Activated gamma-delta T cell treated with Interleukin-2 at 50 U/mL for 16 hours (primary cell): ENCODE measurements at places on chromosomes 3 and 15.

DNA sequence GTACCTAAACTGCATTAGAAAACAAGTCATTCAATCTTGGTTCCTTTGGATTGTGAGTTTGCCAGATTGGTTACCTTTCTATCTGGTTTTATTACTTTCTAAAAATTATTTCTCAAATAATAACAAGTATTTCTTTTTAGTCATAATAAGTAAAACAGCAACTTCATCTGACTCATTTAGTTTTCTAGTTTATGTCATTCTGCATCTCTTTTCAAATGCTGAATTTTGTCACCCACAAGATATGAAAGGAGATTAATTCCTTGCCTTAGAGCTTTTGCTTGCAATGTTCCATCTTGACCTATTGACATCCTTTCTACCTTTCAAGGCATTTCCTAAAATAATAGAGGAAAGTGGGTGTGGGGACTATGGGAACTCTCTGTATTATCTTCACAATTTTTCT lies 253.6 kb upstream of the PEX5L start:
- no peak for DNase-seq

- no peak for DNase-seq
Observed at GRCh38 chr3:151949706-151950105, 76.3 kb downstream of the SUCNR1 start.

- DNase-seq: no peak
Observed at GRCh38 chr3:31671451-31671850, 138.7 kb downstream of the STT3B start.

DNA sequence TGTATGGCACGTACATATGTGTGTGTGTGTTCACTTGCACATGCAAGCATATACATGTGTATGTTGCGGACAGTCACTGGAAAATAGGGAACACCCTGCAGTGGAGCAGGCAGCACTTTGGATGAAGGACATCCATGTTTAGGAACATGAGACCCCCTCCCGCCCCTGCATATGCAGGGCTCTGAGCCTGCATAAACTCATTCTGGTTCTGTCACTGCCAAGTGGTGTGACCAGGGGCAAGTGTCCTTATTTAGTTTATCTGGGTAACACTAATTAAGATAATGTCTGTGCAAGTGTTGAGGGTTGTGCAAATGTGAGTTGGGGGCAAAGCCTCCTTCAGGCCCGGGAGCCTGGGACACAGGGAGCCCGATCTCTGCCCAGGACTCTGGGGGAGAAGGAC lies 105.7 kb downstream of the CORO2B start:
- no peak for DNase-seq

DNA sequence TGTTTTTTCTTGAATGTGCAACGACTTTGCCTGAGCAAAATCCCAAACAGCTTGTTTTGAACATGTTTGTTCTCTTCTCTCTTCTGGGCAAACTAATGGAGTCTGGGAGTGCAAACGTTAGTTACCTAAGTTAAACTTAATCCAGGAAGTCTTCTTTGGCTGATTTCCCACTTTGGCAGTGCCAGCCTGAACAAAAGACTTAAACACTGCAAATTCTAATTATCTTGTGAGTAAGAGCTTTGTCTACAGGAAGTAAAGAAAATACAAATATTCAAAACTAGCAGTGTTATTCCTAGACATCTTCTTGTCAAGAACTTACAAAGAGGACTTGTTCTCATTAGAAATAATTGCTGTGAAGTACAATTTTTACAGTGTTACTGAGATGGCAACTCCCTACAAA lies 16.7 kb upstream of the DENND6A start:
- DNase-seq: no peak

- DNase-seq: no peak
Observed at GRCh38 chr3:35223632-35224394, 415.5 kb upstream of the ARPP21 start.

GRCh38 chr15:88647351-88648105 lies 8.7 kb downstream of the ISG20 start:
- peak; percentile 3 for DNase-seq

DNA sequence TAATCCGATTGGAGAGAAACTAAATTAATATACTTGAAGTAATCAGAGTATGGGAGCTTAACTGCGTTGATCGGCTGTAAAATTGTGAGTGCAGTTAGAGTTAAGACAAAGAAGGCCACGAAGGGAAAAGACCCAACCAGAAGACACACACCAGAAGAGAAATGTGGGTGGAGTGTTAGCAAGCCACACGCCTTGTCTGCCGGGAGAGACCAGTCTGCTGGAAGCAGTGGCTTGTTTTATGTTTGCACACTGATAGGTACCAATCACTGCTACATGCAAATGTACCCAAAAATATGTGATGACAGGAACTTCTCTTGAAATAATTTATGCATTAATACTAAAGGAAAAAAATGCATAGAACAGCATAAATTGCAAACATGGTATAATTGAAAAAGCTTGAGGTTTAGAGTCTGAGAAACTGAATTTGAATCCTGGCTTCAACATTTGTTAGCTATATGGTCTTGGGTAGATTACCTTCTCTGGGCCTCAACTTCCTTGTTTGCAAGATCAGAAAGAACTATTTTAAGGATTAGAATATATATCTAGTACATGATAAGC lies 23.1 kb downstream of the EEFSEC start:
- DNase-seq: no peak

DNA sequence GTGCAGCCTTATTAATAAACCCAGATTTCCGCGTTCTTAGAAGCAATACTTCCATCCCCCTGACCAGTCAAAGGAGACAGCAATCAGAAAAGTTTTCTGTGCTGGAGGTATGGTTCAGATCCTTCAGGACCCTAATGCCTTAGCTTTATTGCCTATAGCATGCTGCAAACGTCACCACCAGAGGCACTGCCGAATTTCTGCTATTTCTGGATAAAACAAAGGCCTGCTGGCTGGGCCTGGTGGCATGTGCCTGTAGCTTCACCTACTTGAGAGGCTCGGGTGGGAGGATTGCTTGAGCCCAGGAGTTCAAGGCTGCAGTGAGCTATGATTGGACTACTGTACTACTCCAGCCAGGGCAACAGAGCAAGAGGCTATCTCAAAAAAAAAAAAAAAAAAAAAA lies 407.2 kb downstream of the FOXP1 start:
- DNase-seq: no peak

GRCh38 chr15:74421302-74422245 lies 12.2 kb downstream of the SEMA7A start:
- DNase-seq: no peak

GRCh38 chr3:115808816-115809215 lies 185.5 kb downstream of the GAP43 start:
- no peak for DNase-seq

GRCh38 chr3:132202586-132202985 lies 114.6 kb upstream of the ACP3 start:
- no peak for DNase-seq

DNA sequence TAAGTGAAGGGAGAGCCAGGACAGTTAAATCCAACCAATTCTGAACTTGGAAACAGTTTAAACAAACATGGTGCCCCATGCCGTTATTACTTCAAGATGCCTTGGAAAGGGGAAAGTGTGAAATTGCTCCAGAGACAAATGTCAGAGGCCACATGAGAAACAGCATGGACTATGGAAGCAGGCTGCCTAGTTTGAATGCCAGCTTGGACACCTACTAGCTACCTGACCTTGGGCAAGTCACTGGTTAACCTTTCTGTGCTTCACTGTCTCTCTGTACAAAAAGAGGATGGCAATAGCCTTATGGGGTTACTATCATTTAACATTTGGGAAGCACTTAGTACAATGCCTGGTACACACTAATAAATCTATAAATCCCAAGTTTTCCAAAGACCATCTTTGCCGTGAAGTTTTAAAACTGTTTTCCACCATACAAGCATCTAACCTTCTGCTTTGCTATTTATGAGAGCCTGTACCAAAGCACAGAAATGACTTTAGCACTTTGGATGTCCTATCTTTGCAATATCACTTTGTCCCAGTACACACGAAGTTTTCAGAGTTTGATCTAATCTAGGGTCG lies 8.3 kb upstream of the TOPBP1 start:
- DNase-seq: no peak

- no peak for DNase-seq
Observed at GRCh38 chr3:177196456-177197040, 734 bp downstream of the TBL1XR1 start.

DNA sequence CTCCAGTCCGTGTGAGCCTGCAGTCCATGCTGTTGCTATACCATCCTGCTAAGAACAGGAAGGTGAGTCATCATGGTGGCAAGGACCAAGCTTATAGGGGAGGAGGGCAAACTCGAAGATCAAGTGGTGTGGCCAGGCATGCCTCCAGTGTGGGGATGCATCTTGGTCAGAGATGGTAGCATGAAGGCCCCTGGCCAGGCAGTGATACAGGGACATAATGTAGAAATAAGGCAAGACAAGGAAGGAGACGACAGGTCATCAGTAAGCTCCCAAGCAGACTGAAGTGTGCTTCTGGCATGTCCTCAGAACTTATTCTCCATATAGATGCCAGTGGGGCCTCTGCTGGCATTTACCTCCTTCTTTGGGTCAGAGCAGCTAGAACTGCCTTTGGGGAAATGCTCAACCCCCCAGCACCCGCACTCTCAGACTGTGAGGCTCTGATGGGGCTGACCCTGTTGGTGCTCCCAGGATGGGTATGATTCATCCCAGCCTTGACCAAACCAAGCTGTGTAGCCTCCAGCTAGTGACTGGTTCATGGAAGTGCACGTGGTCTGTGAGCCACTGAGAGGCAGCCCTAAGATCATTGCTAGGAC lies 52.5 kb upstream of the ATP2B2 start:
- no peak for DNase-seq

GRCh38 chr3:151926956-151927355 lies 53.5 kb downstream of the SUCNR1 start:
- no peak for DNase-seq

DNA sequence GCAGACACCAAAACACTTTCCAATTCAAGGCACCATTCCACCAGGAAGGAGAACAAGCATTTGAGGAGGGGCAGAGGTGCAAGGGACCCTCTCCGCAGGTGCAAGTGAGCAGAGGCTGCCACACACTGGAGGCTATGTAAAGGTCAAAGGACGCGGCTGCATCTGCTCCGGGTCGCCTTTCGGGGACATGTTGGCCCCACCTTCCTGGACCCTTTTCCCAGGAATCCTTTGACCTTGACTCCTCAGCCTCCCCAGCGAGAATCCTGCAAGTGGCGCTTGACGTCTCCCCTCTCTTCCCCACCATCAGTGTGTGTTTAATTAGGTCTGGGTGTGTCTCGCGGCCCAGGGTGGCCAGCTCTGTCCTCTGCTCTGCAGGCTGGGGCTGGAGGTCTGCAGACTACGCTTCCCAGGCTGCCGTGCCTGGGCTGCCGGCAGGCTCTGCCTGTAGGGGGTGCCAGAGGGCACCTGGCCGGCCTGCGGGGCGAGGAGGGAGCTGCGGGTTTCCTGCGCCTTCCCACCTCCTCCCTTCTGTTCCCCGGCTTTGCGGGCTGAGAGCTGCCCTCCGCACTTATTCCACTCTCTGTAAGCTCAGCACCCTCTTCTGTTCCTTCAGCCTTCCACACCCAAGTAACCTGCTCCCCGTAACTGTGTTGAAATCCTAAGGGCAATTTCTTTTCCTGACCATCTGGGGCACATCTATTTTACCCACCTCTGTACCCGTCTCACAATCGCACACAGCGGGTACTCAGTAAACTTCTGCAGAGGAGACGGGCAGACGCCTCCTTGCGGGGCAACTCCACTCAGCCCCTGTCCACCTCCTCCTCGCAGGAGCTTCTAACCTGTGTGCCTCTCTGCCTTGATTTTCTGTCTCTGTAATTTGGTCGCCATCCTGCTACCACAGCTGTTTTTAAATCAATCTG lies 129.8 kb downstream of the NSMCE3 start:
- peak; percentile 46 for DNase-seq
